ENCODE measurements at places on chromosomes 7 and 10.
A peak's percentile ranks its signal among the peaks of the same experiment; 100 is the strongest.

GRCh38 chr10:100645091-100645490 is 100.3 kb upstream of the PAX2 start:
- DNase-seq, result no peak

GRCh38 chr10:83254698-83255097 is 884.6 kb upstream of the GHITM start:
- no peak for DNase-seq

DNA sequence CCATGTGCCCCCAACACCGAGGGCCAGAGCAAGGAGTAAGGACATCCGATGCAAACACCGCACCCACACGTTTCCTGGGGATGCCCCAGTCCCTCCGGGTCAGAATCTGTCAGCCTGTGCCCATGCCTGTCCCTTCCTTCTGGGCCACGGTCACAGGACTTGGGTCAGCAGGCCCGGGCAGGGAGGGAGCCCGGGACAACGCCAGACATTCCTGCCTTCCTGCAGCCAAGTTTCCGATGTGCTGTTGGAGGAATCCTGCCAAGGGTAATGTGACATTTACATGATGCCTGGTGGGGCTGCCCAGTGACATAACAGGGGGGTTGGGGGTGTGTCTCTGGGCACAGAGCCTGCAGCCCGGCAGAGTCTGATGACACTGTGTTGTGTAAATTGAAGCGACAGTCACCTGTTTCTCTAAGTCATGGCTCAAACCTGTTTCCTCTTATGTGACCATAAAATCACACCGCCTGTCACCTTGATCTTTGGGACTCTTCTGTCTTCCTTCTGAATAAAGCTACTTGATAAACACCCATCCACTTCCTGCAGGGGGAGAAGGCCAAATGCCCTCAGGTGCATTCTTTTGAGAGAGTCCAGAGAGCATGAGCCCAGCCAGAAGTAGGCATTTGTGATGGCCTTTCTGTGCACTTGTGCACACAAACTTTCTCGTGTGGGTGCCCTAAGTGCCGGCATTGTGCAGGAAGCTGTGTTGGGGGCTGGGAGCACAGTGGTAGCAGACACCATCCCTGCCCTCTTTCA is 175.3 kb upstream of the RHEB start:
- DNase-seq, result no peak

- peak; percentile 30 for DNase-seq
Observed at GRCh38 chr7:107938456-107939250, 47.7 kb downstream of the DLD start.

DNA sequence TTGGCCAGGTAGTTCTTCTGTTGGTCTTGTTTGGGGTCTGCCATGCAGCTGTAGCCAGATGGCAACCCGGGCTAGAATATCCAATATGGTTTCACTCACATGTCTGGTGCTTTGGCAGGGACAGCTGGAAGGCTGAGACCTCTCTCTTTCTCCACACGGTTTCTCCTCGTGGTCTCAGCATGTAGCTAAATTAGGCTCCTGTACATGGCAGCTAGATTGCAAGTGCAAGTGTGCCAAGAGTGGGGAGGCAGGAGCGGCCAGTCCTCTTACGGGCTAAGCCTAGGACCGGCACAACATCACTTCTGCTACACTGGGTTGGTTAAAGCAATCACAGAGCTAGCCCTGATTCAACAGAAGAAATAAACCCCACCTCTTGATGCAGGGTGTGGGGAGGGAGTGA is 9.3 kb upstream of the PDE1C start:
- DNase-seq, result no peak

DNA sequence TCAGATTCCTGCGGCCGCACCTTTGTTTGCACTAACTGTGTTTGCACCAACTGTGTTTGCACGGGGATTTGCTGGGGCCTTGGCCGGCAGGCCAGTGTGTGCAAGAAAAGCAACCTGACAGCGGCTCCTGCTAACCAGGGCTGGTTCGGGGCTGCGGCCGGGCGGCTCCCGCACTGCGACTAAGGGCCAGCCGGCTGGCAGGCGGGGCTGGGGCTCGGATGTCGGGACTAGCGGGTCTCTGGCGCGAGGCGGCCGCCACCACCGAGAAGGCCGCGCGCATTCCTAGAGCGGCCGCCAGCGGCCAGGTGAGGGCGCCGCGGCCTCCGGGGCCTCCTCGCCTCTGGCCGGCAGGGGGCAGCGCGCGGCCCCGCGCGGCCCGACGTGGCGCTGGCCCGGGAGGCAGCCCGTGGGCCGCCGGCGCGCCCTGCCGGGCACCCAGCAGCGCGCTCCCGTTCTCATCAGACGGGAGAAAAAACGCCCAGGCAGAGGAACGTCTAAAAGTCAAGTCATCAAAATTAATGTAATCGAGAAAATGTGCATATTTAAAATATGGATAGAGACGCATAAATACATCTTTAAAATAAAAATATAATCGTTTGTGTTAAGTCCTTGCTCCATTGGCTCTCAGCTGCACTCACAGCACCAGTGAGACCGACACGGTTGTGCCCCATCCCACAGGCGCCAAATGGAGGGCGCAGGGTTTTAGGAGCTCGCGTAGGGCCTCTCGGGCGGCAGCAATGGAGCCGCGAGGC is 38.5 kb downstream of the ZNF777 start:
- peak; percentile 84 for DNase-seq

- DNase-seq, result no peak
Observed at GRCh38 chr10:104233817-104234216, 1.7 kb upstream of the CFAP43 start.

DNA sequence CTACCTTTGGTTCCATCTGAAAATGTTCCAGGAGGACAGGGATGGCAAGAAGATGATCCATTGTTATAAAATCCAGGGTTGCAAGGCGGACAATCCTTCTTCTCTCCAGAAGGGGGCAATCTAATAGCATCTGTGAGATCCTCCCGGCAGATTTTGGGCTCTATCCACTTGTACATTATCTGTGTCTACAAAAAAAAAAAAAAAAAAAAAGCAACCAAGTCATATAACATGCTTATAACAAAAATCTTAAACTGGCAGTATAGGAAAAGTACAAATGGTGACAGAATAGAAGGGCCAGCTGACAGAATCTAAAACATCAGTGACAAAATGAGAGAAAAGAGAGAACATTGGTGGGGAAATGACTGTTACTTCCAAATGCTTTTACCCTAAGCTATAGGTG is 132.7 kb downstream of the ELAPOR2 start:
- DNase-seq, result peak; percentile 89

GRCh38 chr10:76444034-76444800 is 1012.8 kb downstream of the LRMDA start:
- no peak for DNase-seq

DNA sequence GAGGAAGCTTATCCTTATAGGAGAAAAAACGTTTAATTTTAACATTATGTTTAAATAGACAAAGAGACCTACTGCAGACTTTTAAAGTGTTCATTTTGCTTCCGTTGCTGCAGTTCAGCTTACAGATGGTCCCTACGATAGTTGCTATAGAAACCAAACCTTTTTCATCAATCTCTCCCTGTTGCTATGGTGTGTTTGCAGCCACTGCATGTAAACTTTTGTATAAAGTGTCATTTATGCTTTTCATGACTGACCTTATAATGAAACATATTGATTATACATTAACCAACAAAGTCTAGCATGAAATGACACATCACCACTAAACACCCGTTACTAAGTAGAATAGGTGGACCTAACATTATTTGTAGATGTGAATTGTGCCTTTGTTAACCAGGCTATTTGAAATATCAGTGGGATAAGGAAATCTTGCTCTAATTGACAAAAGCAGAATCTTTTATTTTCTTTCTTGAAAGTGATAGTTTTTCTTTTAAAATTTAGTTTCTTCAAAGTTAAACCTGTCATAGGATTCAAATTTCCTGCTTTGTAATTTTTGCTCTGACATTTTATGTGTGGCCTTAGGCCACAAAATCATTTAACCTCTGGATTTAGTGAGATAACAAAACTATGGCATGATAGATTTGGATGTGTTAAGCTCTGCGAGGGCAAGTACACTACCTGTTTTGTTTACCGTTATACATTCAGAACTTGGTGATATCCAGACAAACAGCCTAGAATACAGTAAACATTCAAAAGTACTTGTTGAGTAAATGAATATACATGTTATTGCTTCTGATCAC is 64.0 kb downstream of the CACNB2 start:
- DNase-seq, result no peak

DNA sequence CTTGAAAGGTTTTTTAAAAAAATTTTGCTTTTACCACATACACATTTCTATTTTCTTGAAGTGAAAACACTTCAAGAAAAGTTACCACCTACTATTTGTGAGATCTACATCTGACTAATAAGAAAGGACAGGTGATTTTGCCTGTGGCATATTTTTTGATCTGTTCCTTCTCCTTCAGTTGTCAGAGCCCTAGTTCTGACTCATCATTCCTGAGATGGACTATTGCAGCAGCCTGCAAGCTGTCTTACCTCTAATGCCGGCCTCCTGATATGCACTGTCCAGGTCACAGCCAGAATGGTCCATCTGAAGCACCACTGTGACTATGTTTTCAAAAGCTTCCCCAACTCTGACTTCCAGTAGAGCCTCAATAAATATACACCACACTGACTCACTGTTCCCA is 28.2 kb upstream of the ANK3 start:
- DNase-seq, result no peak

DNA sequence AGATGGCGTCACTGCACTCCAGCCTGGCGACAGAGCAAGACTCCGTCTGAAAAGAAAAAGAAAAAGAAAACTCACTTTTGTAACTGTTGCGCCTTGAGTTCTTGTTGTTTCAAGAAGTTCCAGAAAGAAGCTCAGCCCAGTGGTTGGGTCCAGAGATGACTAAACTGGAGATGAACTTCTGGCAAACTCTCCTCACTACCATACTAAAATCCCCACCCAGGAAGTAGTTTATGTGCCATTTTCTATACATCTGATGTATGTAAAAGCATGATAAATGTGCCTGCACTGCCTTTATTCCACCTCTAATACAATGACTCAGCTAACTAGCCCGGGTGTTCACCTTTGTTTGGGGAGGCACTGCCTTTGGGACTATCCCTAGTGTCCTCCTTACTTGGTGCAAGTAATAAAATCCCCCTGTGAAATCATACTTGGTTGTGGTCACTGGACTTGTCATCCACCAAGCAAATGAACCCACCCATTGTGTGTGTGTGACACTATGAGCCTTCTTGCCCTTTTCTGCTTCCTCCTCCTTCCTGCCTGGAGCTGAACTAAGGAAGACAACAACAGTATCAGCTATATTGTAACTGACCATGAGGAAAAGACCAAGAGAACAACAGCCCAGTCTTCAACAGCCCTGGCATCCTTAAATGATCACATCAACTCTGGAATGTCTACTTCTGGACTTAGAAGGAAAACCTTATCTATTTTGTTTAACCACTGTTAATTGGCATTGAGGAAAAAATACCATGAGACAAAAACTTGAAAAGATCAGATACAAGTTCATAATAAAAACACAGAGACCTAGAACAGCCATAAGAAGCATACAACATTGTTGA is 33.6 kb downstream of the JMJD1C start:
- DNase-seq, result no peak

DNA sequence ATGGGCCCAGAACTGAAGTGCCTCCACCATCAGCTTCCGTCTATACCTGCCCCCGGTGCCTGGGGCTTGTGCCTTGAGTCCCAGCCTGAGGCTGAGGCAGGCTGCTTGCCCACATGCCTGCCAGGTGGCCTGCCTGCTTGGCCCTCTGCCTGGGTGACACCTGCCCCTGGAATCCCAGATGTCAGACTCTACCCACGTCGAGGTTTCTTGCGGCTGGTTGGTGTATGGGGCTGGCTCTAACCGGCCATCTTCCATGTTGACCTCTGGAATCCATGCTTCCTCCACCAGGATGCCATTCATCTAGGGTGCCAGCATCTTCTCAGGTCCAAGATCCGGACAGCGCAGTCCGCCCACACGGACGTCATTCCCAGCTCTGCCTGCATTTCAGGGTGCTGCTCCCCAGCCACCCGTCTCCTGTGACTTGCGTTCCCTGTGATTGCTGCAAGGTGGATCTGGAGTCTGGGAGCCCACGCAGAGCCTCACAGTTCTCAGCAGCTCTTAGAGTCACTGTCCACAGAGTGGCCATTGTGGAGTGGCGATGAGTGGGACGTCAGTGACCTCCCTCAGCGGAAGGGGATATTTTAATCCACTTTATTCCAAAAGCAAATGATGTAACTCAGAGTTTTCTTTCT is 298.1 kb downstream of the TCERG1L start:
- no peak for DNase-seq

- no peak for DNase-seq
Observed at GRCh38 chr10:13404305-13404759, 56.2 kb upstream of the SEPHS1 start.

DNA sequence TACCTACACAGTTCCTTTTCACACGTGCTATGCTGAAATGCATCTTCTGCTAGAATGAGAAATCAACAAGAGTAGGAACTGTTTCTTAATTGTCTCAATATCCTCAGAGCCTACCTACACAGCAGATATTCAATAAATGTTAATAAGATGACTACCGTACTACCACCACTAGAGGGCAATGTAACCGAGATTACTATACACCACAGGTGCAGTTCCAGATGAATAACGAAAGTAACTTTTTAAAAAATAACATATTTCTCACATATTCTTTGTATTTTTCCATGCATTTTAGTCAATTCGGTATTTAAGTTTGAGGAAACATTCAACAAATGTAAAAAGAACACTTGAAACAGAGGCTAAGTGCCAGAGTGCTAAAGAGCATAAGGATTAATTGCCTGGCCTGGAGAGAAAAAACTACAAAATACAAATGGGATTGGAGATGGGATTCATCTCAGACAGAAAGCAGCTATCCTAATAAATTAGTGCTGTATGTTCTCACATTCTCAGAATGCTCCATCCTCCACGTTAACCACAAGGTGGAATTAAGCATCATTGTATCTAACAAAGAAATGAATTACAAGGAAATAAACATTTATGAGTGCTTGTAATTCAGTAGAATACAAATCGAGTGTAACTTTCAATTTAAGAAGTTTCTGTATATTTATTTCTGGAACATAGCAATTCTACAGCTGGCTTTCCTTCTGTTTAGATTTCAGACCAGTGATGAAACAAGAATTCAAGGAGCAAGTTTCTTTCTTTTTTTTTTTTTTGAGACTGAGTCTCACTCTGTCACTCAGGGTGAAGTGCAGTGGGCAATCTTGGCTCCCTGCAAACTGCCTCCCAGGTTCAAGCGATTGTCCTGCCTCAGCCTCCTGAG is 20.3 kb upstream of the HECTD2 start:
- DNase-seq, result peak; percentile 93

Measured in adipocyte (in vitro differentiated cells).